ENCODE measurements at places on chromosomes 6 and 20. TPM values are rescaled to one million over a fixed set of nuclear protein-coding genes. Genes with fewer than 3 reads are reported as not detected.

DNA sequence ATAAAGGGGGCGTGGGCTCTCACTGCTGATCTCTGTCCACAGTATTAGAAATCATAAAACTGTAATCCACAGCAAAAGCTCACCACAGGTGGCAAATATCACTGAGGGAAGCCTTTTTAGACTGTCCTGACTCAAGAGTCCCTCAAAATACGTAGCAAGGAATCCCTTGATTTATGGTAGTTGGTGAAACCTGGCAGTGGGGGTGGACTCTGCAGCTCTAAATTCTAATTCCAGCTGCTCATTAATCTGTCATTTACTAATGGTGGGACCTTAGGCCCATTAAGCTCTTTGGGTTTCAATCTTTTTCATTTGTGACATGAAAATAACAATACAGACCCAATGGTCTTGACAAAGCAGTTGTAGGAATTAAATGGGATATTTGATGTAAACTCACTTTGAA is 32.3 kb downstream of the GMDS start:
- H3K4me3 ChIP-seq = no peak overlapping the region
- no peak for DNase-seq
- H3K36me3 ChIP-seq = no peaks in the 10 kb centered on the region
- H3K4me1 ChIP-seq = peaks cover 13% of the 10 kb centered on the region
- H3K27ac ChIP-seq = no peak overlapping the region

GRCh38 chr6:36701401-36701991 is 3.9 kb downstream of the RAB44 start:
- H3K4me1 ChIP-seq = no peaks in the 10 kb centered on the region
- no peaks in the 10 kb centered on the region for H3K36me3 ChIP-seq
- DNase-seq = no peak
- H3K4me3 ChIP-seq = no peak overlapping the region

Gene SIGLEC1
- 0.22 TPM for total RNA-seq

GRCh38 chr6:46130666-46131065 is 877 bp downstream of the ENPP4 start:
- H3K36me3 ChIP-seq = no peaks in the 10 kb centered on the region
- H3K4me3 ChIP-seq = peak overlapping the region; percentile 98
- no peak overlapping the region for H3K27ac ChIP-seq
- peaks cover 61% of the 10 kb centered on the region for H3K4me1 ChIP-seq

Gene BHLHE23
- not detected for total RNA-seq

GRCh38 chr6:43634702-43635303 is 837 bp upstream of the MAD2L1BP start:
- H3K27ac ChIP-seq = peak overlapping the region; percentile 97
- peaks cover 27% of the 10 kb centered on the region for H3K36me3 ChIP-seq
- DNase-seq = no peak
- peak overlapping the region; percentile 92 for H3K4me3 ChIP-seq

DNA sequence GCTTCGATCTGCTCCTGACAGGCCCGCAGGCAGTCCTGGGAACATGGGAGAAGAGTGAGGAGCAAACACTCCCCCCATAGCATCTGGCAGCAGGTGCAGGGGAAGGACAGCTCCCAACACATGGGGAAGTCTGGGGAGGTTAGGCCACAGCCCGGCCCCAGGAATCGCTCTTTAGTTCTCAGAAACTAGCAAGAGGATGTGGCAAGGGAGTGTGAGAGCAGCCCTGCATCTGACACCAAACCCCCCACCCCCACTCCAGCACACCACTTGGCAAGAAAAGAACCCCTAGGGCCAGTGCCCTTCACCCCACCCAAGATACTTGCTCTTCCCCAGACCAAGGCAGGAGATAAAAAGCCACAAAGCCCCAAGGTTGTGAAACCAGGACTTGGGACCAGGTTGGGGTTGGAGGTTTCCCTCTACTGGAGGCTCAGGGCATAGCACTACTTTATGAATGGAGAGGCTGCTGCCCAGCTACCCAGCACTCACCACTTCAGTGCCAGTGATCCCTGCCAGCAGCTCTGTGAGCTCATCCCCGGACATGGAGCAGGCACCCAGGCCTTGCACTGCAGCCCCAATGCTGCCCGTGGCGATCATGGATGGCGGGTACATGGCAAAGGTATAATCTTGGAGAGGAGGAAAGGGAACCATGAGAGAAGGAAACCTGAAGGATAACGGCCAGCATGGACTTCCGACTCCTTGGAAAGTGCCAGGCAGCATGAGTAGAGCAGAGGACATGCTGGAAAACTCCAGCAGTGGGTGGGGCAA is 5.4 kb downstream of the CCND3 start:
- peaks cover 55% of the 10 kb centered on the region for H3K4me1 ChIP-seq
- peak overlapping the region; percentile 94 for H3K4me3 ChIP-seq
- no peaks in the 10 kb centered on the region for H3K27me3 ChIP-seq
- peak; percentile 58 for DNase-seq

DNA sequence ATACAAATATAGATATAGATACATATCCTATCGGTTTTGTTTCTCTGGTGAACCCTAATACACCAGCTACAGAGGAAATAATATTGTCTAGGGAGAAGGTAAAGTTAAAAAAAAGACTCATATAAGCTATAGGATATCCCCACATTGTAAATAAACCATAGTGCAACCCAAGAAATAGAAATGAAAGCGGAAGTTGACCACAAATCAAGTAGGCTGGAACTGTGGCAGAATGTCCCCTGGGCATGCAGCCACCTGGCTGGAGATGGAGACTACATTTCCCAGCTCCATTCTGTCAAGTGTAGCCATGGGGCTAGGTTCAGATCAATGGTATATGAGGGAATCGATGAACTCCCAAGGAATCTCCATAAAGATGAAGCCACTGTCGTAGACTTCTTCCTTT is 70.1 kb upstream of the RPS6KA2 start:
- H3K27ac ChIP-seq = no peak overlapping the region
- peaks cover 2% of the 10 kb centered on the region for H3K27me3 ChIP-seq
- no peaks in the 10 kb centered on the region for H3K4me1 ChIP-seq
- DNase-seq = no peak
- H3K4me3 ChIP-seq = no peak overlapping the region

DNA sequence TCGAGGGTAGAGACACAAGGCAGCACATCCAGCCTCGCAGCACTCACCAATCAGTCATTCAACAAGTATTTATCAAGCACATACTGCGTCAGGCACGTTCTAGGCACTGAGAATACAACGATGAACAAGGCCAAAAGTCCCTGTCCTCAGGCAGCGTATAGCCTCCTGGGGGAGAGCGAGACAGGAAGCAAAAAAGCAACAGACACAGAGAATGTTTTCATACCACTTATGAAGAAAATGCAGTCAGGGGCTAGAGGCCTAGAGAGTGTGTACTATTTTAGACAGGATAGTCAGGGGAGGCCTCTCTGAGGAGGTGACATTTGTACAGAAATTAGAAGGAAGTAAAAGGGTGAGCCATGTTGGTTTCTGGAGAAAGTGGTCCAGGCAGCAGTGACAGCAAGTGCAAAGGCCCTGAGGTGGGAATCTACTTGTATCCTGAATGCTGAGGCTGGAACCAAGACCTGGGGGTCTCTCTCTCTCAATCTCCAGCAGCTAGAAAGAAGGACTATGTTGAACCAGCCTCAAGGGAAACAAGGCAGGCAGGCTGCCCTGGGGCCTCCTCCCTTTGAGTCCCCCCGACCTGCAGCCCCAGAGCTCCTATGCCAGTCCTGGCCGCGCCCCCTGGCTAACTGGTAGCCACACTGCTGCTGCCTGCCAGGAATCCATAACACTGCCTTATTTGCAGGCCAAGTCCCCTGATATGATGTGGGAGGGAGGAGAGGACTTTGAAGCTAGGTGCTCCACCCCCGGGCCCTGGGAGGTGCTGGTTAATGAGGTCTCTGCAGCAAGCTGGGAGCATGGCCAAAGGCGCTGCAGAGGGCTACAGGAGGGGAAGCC is 151.2 kb downstream of the GRM4 start:
- H3K36me3 ChIP-seq = no peaks in the 10 kb centered on the region
- no peak overlapping the region for H3K27ac ChIP-seq
- H3K27me3 ChIP-seq = peaks cover 2% of the 10 kb centered on the region
- no peaks in the 10 kb centered on the region for H3K4me1 ChIP-seq
- no peak for DNase-seq
- H3K4me3 ChIP-seq = no peak overlapping the region

DNA sequence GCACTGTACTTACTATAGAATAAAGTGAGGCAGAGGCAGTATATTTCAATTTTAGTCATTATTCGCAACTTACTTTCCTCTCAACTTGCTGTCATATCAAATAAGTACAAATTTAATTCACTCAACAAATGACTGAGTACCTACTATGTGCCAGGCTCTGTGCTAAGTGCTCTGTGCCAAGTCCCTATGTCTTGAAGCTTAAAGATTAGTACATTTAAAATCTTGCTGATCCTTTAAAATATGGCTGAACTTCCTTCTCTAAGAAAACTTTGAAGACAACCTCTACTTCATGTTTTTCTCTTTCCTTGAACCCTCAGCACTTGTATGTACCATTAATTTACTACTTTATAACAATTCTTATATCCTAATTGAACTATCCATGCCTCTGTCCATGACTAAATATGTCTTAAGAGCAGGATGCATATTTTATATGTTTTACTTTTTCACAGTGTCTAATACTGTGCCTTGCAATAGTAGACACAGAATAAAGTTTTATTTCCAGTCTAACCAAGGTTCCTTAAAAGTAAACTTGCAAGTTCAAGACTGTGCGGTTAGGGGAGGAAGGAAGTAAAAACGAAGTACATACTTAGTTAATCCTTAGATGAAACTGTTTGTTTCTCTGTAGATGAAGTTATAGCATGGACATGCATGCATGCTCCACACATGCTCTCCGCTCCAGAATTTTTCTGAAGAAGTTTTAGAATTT is 10.0 kb upstream of the LATS1 start:
- H3K36me3 ChIP-seq = peaks cover 9% of the 10 kb centered on the region
- no peak for DNase-seq
- peaks cover 24% of the 10 kb centered on the region for H3K4me1 ChIP-seq
- H3K27ac ChIP-seq = peak overlapping the region; percentile 91
- H3K4me3 ChIP-seq = peak overlapping the region; percentile 29

Gene GPSM3
- 274 TPM for total RNA-seq

GRCh38 chr6:52976149-52976548 is 18.9 kb downstream of the GSTA4 start:
- no peak for DNase-seq
- H3K4me3 ChIP-seq = no peak overlapping the region
- no peaks in the 10 kb centered on the region for H3K36me3 ChIP-seq
- H3K27me3 ChIP-seq = peaks cover 6% of the 10 kb centered on the region
- no peak overlapping the region for H3K27ac ChIP-seq

Gene TRIM15
- total RNA-seq = not detected

GRCh38 chr6:7919871-7920270 is 9.3 kb upstream of the TXNDC5 start:
- no peaks in the 10 kb centered on the region for H3K27me3 ChIP-seq
- no peak for DNase-seq
- peaks cover 4% of the 10 kb centered on the region for H3K4me1 ChIP-seq
- H3K36me3 ChIP-seq = peaks cover 14% of the 10 kb centered on the region
- H3K27ac ChIP-seq = no peak overlapping the region

DNA sequence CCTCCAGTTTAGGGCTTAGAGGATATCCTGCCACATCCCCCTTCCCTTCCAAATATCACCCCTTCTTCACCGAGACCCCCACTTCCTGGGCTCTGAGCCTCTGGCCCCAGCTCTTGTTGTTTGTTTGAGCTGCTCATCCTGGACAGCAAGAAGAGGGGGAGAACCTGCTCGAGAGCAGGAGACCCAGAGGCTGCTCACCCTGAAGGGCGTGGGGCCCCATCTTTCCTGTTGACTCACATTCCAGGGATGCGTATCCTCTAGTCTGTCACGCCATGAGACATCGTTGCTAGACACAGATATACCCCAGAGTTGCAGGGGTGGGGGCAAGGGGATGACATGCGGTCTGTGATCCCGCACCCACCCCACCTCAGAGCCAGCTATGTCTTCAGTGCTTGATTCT is 5.7 kb upstream of the TNXB start:
- peaks cover 19% of the 10 kb centered on the region for H3K4me1 ChIP-seq
- no peaks in the 10 kb centered on the region for H3K27me3 ChIP-seq
- no peak for DNase-seq
- H3K4me3 ChIP-seq = no peak overlapping the region

Gene ZBP1
- total RNA-seq = 10.2 TPM

Gene MAP3K7
- total RNA-seq = 29.3 TPM

GRCh38 chr6:140427842-140428241 is 1053.4 kb upstream of the CITED2 start:
- H3K27ac ChIP-seq = no peak overlapping the region
- no peaks in the 10 kb centered on the region for H3K4me1 ChIP-seq
- no peak overlapping the region for H3K4me3 ChIP-seq
- no peaks in the 10 kb centered on the region for H3K36me3 ChIP-seq
- no peaks in the 10 kb centered on the region for H3K27me3 ChIP-seq

Gene USP49
- total RNA-seq = 3.0 TPM

DNA sequence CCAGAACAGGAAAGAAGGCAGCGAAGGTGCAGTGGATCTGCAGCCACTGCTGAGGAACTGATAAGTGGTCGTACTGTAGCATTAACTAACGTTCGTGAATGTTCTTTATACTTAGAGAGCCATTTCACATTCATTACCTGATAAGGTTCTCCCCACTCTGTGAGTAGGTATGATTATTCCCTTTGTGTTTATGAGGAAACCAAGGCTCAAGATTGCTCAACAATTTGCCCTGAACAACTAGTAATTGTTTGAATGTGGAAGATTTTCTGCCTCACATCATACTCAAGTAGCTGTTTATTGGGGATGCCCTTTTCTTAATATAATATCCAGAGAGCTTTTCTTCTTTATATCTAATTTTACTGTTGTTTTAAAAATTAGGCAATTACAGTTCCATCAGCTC is 24.9 kb upstream of the ELOVL5 start:
- H3K4me1 ChIP-seq = peaks cover 5% of the 10 kb centered on the region
- DNase-seq = no peak
- H3K4me3 ChIP-seq = no peak overlapping the region
- no peak overlapping the region for H3K27ac ChIP-seq
- no peaks in the 10 kb centered on the region for H3K36me3 ChIP-seq

GRCh38 chr20:38628580-38629470 is 27.2 kb downstream of the ARHGAP40 start:
- no peak for DNase-seq
- peaks cover 3% of the 10 kb centered on the region for H3K27me3 ChIP-seq
- peaks cover 3% of the 10 kb centered on the region for H3K4me1 ChIP-seq
- H3K36me3 ChIP-seq = no peaks in the 10 kb centered on the region

Gene LAMP5
- total RNA-seq = not detected

- H3K27me3 ChIP-seq = peaks cover 6% of the 10 kb centered on the region
- no peaks in the 10 kb centered on the region for H3K36me3 ChIP-seq
- no peaks in the 10 kb centered on the region for H3K4me1 ChIP-seq
These were observed 101.6 kb upstream of the TMEM30A start for GRCh38 chr6:75386050-75386770.

GRCh38 chr6:44264154-44265006 is 971 bp downstream of the NFKBIE start:
- H3K4me3 ChIP-seq = peak overlapping the region; percentile 84
- peak overlapping the region; percentile 96 for H3K27ac ChIP-seq
- DNase-seq = no peak
- H3K27me3 ChIP-seq = no peaks in the 10 kb centered on the region

- H3K4me1 ChIP-seq = no peaks in the 10 kb centered on the region
- no peaks in the 10 kb centered on the region for H3K27me3 ChIP-seq
- DNase-seq = no peak
- H3K27ac ChIP-seq = no peak overlapping the region
- no peaks in the 10 kb centered on the region for H3K36me3 ChIP-seq
- no peak overlapping the region for H3K4me3 ChIP-seq
These were observed 137.8 kb downstream of the BTBD9 start for GRCh38 chr6:38501931-38502330.
